Lung (tissue), 17 donors: ENCODE measurements at places on chromosomes 16 and 17. TPM values are rescaled to one million over a fixed set of nuclear protein-coding genes. Genes with fewer than 3 reads are reported as not detected.
A peak's percentile ranks its signal among the peaks of the same experiment; 100 is the strongest.

Gene TP53
- 57.0 TPM for total RNA-seq

Gene AIPL1
- not detected for total RNA-seq

Gene SPATA32
- total RNA-seq: not detected

Gene CES1
- total RNA-seq: 253 TPM

Gene KCNJ2
- 6.7 TPM for total RNA-seq

Gene KRTAP4-1
- total RNA-seq: not detected

Gene GRAP
- total RNA-seq: 6.7 TPM

Gene KRT222
- 0.18 TPM for total RNA-seq

Gene STX1B
- total RNA-seq: 0.17 TPM

Gene DUS2
- total RNA-seq: 14.2 TPM

- no peak for DNase-seq
Observed at GRCh38 chr16:85052536-85052935, 24.9 kb downstream of the KIAA0513 start.

GRCh38 chr17:21467739-21468490, 91.8 kb downstream of the KCNJ12 start:
- no peak for DNase-seq

DNA sequence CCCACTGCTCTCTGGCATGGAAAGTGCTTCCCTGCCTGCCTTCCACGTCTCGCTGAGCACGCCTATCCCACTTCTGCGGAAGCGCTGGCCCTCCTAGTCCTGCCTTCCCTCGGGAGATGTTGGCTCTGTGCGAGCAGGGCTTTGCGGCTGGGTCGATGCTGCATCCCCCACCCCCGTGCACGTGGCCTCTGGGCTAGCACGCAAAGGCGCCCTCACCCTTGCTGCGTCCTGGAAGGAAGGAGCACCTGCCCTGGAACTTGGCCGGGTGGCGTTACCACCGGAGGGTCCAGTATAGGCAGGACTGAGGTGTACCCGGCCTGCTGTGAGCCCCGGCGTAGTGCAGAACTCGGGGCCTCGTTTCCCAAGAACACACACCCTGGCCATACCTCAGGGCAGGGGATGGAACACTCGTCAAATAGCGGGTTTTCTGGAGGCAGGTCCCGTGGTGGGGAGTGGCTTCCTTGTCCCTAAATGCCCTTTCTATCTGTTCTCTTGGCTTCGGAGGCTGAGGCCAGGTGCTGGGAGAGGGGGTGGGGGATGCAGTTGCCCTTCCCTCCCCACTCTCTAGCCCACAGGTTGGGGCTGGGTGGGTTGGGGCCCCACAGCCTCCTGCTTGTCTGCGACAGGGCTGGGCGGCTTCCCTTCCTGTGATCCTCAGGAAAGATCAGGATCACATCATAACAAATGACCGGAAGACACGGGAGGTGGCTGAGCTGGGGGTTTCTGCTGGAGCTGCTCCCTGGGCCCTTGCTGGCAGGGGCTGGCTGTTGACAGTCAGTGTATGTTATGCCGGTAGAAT, 17.4 kb downstream of the BAIAP2 start:
- peak; percentile 71 for DNase-seq

DNA sequence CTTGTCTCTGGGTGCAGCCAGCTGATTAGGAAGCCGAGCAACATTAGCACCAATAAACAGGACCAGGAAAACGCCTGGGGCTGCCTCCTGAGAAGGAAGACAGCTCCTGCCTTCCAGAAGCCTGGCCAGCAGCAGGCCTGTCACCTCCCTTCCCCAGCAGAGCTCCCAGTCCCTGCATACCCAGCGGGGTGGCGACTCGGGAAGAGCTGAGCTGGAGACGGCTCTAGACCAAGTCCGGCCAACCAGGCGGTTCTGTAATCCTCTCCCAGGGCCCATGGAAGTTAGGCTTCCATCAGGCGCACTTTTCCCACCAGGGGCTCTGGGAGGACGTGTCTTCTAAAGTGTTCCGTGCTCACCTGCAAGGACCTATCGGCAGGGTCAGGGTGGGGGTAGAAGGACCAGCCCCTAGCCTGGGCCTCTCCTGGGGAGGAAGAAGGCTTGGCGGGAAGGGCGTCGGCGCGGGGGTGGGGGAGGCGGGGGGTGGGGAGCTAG, 12.0 kb upstream of the CLUH start:
- DNase-seq: no peak

- peak; percentile 28 for DNase-seq
Observed at GRCh38 chr16:56814537-56815432, 50.2 kb upstream of the SLC12A3 start.

- DNase-seq: no peak
Observed at GRCh38 chr16:50671644-50672260, 9.4 kb downstream of the SNX20 start.

DNA sequence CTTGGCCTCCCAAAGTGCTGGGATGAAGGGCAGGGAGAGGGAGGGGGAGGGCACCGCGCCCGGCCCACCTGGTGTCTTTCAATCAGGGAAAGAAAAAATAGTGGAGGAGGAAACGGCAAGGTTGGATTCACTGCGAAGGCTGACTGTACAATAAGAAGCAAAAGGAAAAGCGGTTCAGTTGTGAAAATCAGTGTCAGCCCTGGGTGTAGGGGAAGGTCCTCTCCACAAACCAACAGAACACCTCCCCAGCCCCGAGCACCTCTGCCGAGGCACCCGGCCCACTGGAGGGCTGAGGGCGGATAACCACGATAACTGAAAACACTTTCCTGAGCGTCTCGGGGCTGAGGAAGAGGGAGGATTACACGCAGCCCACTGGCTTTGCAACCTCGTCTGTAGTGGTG, 1.4 kb upstream of the SPG7 start:
- DNase-seq: no peak

- no peak for DNase-seq
Observed at GRCh38 chr17:21164620-21165019, 37.9 kb downstream of the DHRS7B start.

- DNase-seq: no peak
Observed at GRCh38 chr16:27596411-27596810, 46.5 kb downstream of the KATNIP start.

DNA sequence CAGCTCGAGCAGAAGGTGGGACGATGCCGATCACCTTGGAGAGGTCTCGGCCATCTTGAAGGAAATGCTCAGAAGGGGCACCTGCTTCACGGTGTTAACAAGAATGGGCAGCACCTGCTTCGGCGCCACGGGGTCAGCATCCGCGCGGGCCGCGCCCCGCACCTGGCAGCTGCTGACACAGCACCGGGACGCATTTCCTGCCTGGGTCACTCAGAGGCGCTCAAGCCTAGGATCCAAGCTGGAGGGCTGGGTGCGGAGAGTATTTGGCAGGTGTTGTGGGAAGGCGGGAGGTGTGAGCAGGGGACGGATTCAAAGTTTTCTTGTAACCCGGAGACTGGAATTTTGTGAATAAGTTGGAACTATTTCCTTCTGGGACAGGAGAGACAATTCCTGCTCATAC, 39.3 kb upstream of the AKTIP start:
- DNase-seq: no peak

DNA sequence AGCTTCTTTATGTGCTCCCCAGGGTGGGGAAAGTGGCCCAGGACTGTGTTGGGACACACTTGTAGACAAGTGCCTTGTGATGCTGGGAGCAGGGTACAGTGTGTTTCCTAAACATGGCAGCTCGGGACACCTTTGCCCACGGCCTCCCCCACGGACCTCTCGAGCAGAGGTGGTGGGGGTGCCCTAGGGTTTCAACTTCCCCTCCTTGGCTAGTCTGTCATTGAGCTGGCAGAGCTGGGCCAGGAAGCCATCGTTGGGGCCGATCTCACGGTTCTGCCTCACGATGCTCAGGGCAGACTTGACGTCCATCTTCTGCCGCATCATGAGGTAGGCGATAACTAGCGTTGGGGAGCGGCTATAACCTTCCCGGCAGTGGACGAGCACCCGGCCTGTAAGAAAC, 9.4 kb downstream of the DUSP3 start:
- DNase-seq: no peak

DNA sequence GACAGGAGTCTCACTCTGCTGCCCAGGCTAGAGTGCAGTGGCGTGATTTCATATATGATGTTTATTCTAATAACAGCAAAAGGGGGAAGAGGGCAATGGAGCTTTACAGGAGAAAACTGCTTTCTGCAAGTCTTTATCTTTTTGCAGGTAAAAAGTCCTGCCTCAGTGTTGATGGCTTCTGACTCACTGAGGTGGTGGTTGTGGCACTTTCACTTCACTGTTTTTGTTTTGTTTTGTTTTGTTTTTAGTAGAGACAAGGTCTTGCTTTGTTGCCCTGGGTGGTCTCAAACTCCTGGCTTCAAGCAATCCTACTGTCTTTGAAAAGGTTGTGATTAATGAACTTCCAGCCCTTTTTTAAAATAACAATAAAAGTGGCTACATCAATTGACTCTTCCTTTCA, 68.0 kb upstream of the TBC1D3K start:
- DNase-seq: no peak

DNA sequence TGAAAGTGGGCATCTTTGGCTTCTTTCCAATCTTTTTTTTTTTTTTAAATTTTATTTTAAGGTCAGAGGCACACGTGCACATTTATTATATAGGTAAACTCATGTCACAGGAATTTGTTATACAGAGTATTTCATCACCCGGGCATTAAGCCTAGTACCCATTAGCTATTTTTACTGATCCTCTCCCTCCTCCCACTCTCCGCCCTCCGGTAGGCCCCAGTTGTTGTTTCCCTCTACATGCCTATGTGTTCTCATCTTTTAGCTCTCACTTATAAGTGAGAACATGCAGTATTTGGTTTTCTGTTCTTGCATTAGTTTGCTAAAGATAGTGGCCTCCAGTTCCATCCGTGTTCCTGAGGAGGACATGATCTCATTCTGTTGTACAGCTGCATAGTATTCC, 108.5 kb downstream of the CYB561 start:
- no peak for DNase-seq

GRCh38 chr17:3665834-3666233, 2.5 kb downstream of the TAX1BP3 start:
- no peak for DNase-seq

- no peak for DNase-seq
Observed at GRCh38 chr16:86212706-86213436, 297.5 kb upstream of the FOXF1 start.

DNA sequence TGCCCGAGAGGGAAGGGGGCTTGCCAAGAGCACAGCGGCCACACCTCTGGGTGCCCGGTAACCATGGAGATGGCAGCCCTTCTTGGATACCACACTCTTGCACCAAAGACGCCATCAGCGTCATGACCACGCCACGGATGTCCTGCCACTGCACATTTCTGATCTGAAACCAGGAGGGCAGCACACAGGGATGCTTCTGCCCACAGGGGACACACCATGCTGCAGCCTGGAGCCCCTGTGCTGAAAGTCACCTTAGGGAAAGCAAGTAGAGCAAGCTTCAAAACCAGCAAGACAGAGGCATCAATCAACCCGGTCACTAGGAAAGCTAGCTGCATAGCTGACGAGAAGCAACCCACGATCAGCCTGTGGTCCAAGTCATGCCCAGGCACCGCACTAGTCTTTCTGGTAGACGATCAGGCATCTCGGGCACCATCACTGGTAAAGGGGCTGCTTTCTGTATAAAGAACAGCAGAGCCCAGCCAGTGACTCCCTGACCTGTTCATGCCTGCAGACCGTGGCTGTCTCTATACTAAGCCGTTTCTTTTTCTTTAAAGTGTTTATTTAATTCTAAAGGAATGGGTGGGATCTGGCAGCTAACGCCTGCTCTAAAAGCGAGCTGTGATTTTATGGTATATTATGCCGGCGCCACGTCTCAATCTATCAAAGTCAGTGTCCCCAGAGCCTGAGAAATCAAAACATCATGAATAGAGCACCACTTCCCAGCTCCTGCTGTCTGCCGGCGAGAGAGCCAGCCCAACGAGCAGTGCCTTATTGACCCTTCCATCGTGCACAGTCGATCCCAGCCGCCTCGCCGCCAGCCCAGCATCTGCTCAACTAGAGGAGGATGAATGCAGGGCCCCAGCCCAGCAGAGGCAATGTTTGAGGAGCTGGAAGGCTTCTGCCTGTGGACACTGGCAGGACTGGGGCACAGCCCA, 244.7 kb downstream of the RBFOX3 start:
- DNase-seq: no peak

DNA sequence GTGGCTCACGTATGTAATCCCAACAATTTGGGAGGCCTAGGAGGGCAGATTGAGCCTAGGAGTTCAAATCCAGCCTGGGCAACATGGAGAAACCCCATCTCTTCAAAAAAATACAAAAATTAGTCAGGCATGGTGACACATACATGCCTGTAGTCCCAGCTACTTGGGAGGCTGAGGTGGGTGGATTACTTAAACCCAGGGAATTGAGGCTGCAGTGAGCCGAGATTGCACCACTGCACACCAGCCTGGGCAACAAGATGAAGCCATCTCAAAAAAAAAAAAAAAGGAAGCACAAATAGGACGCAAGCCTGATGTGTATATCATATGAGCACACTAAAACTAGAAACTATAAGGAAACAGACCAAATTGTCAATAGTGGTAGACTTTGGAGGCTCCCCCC, 17.1 kb upstream of the FLCN start:
- no peak for DNase-seq

DNA sequence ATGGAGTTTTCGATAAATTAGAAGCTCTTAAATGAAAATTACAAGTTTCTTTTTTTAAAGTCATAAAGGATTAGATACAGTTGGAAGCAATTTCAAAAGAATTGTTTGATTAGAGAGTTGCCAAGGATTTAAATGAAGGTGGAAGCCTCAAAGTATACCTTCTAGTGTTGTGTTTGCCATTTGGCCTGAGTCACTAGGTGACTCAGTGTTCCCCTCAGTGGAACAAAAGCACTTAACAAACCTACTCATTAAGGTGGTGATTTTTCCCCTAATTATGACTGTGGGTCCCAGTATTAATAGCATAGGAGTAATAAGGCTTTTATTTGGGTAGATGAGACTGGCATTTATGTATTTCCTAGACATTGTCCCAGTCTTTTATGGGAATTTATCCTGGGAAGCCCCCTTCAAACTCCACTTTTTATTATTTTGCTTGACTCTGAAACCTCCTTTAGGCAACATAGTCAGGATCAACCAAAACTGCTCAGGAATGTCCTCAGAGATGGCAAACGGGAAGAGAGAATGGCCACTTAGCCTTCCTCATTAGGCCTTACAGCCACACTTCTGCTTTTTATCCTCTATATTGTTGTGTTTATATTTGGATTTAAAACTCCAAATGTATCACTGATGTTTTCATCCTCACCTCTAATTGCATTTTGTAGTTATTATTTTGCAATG, 161.0 kb downstream of the FTO start:
- no peak for DNase-seq

GRCh38 chr17:44587339-44587738, 30.1 kb downstream of the FZD2 start:
- DNase-seq: peak; percentile 36

GRCh38 chr16:67933805-67934204, 2.1 kb upstream of the CTRL start:
- no peak for DNase-seq

- peak; percentile 40 for DNase-seq
Observed at GRCh38 chr17:35568561-35568960, 7.9 kb upstream of the SLFN14 start.

- no peak for DNase-seq
Observed at GRCh38 chr17:49931416-49932137, 37.4 kb upstream of the DLX4 start.

GRCh38 chr17:76997981-76998531, 129.9 kb downstream of the MGAT5B start:
- DNase-seq: no peak

GRCh38 chr17:43468691-43469139, 15.1 kb upstream of the DHX8 start:
- DNase-seq: no peak
